Activated gamma-delta T cell (primary cell): ENCODE measurements at places on chromosomes 4 and X.

- DNase-seq = no peak
Observed at GRCh38 chrX:47222751-47223350, 4.4 kb downstream of the CDK16 start.

- DNase-seq = peak; percentile 24
Observed at GRCh38 chr4:107931775-107932321, 499 bp downstream of the CYP2U1 start.

- no peak for DNase-seq
Observed at GRCh38 chrX:122868631-122869030, 315.4 kb upstream of the GRIA3 start.

GRCh38 chrX:51795136-51795535, 51.9 kb downstream of the GSPT2 start:
- no peak for DNase-seq

GRCh38 chr4:26751004-26751403, 109.6 kb upstream of the STIM2 start:
- no peak for DNase-seq

DNA sequence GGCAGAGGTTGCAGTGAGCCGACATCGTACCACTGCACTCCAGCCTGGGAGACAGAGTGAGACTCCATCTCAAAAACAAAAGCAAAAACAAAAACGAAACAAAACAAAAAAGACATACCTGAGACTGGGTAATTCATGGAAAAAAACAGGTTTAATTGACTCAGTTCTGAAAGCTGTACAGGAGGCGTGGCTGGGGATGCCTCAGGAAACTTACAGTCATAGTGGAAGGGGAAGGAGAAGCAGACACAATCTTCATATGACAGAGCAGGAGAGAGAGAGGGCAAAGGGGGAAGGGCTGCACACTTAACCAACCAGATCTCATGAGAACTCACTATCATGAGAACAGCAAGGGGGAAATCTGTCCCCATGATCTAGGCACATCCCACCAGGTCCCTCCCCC, 229.5 kb downstream of the STK32B start:
- no peak for DNase-seq

DNA sequence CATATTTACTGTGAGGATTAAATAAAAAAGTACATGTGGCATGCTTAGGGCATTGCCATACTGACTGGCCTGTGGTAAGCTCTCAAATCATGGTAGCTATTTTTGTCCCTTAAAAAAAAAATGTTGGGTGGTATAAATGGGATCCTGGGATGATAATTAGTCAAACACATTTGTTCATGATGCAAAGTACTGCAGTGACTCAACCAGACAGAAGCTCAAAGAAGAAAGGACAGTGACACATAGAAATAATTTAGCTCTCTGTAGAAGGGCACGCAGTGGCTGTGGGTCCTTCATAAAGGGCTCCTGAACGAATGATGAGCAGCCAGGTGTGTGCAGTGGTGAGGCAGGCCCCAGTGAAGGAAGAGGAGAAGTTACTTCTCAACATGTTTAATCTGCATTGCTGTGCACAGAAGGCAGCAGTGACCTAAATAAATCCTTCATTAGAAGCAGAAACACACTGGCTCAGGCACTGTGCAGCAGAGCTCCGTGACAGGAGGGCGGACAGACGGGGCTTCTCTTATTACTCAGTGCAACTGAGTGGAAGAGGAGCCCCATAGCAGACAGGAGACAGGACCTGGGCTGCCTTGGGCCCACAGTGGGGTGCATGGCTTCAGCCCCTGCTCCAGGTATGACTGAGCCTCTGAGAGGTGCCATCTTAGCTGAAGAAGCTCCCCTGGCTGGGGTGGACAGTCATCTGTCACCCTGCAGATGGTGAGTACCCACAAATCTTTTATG, 20.3 kb downstream of the HS3ST1 start:
- no peak for DNase-seq

DNA sequence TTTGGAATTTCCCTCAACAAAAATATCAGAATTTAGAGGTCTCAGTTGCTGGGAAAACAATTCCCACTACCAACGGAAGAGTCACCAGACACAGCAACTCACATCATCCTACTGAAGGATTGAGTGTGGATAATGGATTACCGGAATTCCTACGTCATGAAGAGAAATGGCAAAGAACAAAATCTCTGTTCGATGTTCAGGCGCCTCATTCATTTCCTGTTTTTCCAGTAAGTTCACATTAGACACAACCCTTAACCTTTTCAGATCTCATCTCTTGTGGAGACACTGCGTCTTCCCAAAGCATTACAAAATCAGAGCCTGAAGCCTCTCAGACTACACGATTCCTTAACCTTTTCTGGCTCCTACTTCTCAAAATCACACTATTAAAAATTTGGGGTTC, 58.5 kb upstream of the CPEB2 start:
- DNase-seq = no peak

DNA sequence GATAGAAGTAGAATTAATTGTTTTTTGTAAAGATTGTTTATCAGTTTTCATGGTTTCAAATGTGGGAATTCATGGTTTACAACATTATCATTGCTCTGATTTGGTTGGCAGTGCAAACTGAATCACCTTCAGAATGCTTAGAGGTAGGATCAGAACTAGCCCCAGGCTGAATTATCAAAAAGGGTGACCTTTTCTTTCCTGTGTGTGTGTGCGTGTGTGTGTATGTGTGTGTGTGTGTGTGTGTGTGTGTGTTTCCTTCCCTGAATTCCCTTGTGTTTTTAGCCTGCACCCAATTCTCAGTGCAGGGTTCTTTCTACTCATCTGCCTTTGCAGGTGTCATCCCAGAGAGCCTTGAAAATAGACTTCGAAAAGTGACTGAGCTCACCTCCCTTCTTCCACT, 125.0 kb downstream of the BMPR1B start:
- no peak for DNase-seq

DNA sequence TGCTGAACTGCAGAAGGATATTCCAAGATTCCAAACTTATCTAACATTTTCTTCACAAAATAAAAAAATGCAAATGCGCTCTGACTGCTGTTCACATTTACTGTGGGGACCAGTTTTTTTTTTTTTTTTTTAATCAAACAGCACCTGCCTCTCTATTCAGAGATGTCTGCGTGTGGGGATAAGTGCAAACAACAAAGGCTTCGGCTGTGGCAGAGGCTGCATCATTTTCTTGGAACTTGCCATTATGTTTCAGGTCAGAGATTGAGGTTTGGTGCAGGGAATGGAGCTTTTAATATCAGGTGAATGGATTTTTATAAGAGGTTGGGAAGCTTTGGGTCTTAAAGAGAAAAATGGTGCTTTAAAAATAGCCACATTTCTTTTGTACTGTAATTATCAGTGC, 78.2 kb upstream of the TET2 start:
- no peak for DNase-seq

DNA sequence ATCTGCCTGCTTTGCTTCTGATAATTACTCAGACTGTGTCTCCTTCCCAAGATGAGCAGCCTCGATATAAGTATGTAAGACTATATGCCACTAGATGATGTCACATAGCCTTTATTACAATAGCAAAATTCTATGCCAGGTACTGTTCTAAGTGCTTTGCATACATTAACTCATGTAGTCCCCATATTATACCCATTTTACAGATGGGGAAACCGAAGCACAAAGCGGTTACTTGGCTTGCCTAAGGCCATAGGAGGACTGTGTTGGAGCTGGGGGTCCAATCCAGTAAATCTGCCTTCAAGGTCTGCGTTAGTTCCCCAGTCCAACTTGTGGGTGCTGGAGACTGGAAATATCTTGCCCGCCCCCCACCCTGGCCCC, 826 bp upstream of the SCML1 start:
- DNase-seq = no peak
